ENCODE measurements at places on chromosomes 4 and X.

GRCh38 chr4:68655764-68656444 is 14.5 kb downstream of the UGT2B15 start:
- DNase-seq, result no peak

DNA sequence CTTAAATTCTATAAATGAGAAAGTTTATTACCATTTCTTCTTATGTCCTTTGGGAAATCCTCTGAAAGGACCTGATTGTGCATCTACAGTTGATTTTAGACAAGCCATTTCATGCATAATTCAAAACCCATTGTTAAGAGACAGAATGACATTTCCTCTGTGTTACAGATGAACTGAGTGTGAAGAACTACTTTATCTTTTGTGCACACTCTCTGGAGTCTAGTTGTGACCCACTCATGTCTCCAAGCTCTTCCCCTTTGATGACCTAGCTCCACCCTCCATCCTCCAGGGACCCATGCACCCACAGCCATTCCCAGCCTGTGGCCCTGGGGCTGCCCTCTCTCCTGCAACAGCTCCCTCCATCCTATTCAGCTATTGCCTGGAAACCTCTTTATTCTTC is 57.5 kb upstream of the BMPR1B start:
- no peak for DNase-seq

DNA sequence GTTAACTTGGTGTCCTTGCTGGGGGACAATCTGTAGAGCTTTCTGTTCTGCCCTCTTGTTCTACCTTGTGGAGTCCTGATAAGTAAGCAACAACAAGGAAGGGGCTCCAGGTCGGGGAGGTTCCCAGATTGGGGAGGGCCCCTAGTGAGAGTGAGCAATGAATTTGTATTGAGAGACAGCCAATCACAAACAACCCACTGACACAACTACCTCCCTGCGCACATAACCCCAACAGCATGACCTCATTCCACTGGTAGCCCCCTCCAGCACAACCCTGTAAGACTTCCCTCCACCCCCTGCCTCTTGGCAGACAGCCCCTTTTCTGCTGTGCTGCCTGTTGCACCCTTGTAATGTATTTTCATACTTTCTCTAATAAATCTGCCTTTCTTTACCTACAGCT is 19.7 kb upstream of the PNPLA4 start:
- DNase-seq, result no peak

- DNase-seq, result no peak
Measured at GRCh38 chrX:11647138-11647537, 18.6 kb downstream of the ARHGAP6 start.

DNA sequence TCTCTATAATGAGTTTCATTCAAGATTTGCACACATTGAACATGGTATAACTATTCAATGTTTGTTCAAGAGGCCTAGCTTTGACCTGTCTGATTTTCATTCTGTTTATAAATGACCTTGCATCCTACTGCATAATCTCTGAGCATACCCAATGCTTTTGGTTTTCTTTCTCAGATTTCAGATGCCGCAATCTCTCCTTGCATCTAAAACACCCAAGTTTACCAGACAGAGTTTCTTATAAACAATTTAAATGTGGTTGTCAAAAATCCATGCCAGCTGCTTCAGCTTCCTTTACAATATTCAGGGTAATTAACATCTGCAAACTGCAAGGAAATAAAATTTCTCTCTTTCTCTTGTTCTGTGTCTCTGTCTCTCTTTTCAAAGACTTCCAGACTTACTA is 123.0 kb upstream of the PCDH18 start:
- DNase-seq, result no peak

DNA sequence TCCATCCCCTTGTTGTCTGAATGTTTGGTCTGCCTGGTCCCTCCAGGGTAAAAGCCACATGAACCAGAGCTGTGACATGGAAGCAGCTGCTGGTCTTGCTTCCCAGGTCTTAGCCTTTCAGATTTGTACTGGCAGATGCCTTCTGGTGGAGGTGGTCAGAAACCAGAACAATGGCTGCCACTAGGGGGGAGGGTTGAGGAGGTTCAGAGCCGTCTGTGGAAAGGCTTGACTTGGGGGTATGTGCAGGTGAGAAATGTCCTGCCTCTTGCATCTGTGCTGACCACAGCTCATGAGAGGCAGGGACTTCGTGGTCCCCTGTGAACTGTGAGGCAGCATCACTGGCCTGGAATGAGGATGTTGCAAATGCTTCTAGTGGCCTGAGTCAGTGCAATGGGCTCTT is 144.2 kb upstream of the WDR1 start:
- DNase-seq, result no peak

GRCh38 chr4:123110685-123111084 is 188.3 kb upstream of the NUDT6 start:
- DNase-seq, result no peak

DNA sequence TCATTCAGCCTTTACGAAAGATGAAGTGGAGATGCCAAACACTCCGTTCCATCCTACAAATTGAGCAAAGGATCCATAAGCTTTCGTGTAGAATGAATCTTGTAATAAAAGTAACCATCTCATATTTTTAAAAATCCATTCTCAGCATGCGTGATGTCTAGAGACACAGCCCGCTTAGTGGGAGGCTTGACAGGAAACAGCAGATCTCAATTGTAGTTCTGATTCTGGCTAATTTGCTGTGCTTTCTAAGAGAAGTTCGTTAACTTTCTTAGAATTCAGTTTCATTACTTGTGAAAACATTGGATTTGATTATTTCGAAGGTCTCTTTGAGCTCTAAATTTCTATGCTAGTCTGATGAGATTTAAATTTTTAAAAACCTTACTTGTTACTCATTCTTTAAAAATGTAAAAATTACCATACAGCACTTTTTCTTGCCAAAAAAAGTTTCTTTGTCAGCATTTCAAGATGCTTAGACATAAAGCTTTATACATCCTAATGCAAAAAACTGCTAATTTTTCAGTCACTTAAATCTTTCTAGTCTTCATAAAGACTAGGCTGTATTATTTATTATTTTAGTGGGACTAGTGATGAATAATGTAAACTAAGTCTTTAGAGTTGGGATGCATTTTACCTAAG is 66.9 kb upstream of the NEIL3 start:
- DNase-seq, result no peak

- no peak for DNase-seq
Measured at GRCh38 chr4:14646831-14647230, 355.4 kb upstream of the CPEB2 start.

DNA sequence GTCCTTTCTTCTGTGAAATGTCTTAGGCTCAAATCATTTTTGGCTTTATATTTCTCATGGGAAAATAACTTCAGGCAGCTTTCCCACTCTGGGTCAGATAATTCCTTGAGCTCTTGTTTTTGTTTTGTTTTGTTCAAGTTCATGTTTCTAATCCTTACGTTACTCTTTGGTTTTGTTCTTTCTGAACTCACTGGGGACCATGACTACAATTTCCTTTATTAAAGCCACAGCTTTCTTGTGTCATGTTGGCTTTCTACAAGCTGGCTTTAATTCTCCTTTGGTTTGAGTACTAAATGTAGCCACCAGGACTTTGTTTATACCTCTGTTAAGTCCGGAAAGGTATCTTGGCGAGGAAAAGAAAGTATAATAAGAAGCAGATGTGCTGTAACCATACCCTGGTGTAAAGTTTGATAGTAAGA is 30.8 kb upstream of the ANXA3 start:
- no peak for DNase-seq

DNA sequence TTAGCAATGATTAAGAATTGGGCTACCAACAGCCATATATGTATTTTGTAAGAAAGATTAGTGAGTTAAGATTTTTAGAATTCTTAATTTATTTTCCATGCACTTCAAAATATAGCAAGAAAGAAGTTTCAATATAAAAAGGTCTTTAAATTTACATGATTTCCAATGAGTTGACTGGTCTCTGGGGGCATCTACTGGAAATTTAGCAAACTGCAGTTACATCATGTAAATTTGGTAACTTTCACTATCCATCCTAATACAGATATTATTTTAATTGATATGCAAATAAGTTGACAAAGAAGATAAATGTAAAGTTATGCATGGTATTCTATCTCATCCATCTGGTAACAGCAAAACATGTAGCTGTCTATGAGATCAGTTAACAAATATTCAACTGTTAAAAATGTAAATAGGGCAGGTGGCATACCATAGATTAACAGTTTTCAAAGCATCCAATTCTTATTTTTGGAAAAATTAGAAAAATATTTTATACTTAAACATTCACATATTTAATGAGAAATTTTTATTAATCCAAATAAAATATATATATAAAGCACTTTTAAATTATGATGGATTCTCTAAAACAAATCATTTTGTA is 29.1 kb downstream of the TTC29 start:
- no peak for DNase-seq

DNA sequence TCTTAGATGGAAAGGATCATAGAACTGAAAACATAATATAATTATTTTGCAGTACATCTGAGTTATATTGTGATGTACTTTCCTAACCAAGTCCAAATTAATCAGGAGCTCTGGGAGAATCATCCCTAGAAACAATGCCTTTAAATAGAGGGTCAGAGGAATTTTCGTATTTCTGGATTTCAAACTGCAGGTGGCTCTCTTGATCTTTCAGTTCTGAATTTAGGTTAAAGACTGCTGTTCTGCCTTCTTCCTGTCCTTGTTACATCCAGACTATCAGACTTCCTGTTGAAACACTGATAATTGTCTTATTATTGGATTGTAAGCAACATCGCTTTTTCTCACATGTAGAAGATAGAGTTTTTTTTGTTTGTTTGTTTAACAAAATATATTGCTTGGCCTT is 142.7 kb downstream of the RPA4 start:
- no peak for DNase-seq

- DNase-seq, result no peak
Measured at GRCh38 chrX:151624677-151625076, 61.2 kb downstream of the PASD1 start.

DNA sequence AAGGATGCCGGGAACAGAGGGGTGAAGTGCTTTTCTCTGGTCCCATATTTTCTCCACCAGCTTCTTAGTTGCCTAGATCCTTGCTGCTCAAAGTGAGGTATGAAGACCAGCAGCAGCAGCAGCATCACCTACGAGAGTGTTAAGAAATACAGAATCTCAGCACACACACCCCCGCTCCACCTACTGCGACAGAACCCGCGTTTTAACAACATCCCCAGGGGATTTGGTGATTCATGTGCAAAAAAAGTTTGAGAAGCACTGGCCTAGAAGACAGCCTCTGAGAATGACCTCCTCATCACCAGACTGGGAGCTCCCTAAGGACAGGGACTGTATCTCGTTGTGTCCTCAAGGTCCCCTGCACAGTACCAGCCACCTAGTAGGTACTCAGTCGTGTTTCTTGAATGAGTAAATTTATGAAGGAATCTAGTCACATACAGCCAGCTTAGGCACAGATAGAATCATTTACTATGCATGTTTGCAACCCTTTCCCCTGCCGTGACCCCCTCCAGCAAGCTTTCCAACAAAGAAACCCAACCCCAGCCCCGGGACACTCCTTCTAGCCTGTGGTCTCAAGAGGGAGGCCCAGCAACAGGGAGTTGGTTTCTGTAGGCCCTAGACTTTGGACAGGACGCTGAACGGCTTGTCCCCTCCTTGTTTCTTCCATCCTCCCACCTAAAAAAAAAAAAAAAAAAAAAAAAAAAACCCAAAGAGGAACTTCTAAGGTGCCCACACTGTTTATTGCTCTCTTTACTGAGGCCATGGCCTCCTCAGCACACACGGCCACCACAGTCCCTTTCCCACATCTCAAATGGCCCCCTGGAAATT is 21.5 kb downstream of the RTL5 start:
- no peak for DNase-seq

DNA sequence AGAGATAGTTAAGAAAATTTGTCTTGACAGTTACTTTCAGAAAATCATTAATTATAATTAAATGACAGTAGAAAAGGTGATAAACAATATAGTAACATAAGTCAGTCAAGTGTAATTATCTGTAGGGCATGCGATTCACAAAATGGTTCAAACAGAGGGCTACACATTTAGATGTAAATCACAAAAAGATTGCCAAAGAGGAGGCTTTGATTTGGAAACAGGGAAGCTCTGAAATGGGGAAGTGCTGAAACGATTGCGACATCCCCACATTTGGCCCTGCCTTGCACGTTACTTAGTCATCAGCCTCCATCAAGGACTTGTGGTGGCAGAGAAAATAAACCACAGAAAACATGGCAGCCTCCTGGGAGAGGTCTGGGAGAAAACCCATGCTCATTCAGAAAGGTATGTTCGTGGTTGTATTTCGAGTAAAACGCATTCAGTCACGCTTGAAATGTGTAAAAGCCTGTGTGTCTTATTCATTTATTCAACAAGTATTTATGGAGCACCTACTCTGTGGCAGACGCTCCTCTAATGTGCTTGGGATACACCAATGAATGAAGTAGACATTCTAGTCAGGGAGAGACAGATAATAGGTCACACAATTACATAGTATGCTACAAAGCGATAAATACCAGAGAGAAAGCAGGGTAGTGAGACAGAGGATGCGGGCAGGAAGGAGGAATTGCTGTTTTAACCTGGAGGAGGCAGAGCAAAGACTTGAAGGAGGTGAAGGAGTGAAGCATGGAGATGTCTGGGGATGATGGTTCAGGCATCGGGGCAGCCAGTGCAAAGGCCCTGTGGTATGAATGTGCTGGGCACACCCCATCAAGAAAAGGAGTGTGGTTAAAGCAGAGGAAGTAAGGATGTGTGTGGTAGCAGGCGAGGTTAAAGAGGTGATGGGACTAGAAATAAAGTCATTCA is 7.8 kb downstream of the RBM47 start:
- no peak for DNase-seq

DNA sequence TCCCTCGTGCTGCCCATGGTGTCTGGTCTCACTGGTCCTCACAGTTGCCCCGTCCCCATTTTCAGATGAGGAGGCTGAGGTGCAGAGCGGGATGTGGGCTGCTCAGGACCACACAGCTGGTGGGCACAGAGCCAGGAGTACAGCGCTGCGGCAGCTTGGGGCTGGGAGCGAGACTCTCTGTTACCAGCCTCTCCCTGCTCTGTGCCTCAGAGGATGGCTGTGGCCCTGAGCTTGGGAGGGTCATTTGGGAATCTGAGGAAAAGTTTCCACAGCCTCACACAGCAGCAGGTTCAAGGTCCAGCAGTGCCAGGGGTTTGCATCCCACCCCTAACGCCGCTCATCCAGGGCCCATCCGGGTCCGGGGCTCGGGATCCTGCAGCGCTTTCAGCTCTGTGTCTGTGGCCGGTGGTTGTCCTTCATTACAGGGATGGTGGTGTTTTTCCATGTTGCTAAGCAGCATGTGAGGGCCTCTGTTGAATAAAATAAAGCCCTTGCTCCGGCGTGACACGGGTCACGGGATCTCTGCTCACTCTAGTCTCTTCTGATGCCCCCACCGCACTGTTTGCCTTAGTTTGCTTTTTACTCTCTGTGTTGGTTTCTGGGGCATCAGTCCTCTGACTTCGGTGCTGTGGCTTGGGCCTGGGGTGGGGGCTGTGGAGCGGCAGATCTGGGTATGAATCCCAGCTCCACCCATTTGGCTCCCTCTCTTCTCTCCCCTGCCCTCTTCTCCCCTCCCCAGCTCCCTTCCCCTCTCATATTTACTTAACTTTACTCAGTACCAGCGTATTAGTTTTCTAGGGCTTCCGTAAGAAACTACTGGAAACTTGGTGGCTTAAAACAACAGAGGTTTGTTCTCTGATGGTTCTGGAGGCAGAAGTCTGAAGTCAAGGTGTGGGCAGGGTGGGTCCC is 6.5 kb downstream of the WFS1 start:
- DNase-seq, result no peak

- DNase-seq, result no peak
Measured at GRCh38 chr4:95289028-95289634, 259.6 kb downstream of the UNC5C start.

GRCh38 chr4:156560701-156561100 is 410.9 kb downstream of the PDGFC start:
- no peak for DNase-seq
